Stimulated activated CD4-positive, alpha-beta T cell treated with anti-CD3 and anti-CD28 coated beads, Interleukin-2, amount 100 ng/mL, for 24 hours (primary cell): ENCODE measurements at places on chromosomes 1 and 21.

DNA sequence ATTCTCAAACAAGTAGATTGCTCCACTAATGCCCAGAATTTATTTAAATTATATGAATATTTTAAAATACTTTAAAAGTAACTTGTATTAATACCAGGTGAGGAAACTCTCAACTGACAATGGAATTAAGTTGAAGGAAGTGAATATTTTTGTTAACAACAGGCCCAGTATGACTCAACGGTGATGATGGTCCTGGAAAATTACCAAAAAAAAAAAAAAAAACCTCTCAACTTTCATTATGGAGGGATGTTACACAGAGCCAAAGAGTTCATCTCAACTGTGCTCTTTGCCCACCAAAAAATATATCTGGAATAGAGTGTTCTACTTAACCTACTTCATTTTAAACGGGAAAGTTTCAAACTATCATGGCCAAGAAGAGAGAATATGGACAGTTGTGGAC is 28.3 kb downstream of the CFH start:
- DNase-seq: no peak

GRCh38 chr1:25690396-25690956 is 73.9 kb downstream of the MAN1C1 start:
- no peak for DNase-seq

- DNase-seq: no peak
Measured at GRCh38 chr1:33943978-33944377, 80.1 kb downstream of the HMGB4 start.

GRCh38 chr1:203559523-203559922 is 65.6 kb downstream of the OPTC start:
- DNase-seq: no peak

DNA sequence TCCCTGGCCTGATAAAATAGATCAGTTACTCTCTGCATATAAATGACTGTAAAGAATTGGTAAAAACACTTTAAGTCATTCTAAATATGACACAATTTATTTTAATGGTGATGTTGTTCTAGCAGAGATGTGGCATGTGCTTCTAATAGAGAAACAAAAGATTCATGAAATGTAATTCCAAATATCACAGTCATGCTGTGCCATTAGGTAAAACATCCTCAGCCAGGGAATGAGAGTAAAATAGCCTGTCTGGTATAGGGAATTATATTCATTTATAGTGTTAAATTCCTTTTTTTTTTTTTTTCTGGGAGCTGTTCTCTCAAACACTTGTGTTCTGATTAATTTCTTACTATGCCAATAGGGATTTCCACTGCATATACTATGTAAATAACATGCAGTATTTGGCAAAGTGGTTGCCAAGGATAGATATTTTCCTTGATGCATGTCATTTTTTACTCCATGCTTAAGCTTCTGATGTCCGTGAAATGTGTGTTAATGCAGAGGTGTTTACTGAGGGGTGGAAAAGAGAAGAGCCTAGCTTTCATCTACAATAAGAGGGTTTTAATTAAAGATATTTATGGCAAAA is 67.8 kb downstream of the TMPRSS15 start:
- DNase-seq: no peak

GRCh38 chr1:153633754-153634665 is at the start of gene CHTOP:
TSS of gene CHTOP (plus strand) at chr1:153634066. CDS start at chr1:153636589, 2,523 bp downstream.
- DNase-seq: peak; percentile 96

GRCh38 chr1:60950224-60951063 is 131.9 kb upstream of the NFIA start:
- DNase-seq: no peak

GRCh38 chr1:171126504-171126903 is 35.8 kb downstream of the FMO3 start:
- no peak for DNase-seq
